ENCODE measurements at places on chromosomes 3 and 15.

DNA sequence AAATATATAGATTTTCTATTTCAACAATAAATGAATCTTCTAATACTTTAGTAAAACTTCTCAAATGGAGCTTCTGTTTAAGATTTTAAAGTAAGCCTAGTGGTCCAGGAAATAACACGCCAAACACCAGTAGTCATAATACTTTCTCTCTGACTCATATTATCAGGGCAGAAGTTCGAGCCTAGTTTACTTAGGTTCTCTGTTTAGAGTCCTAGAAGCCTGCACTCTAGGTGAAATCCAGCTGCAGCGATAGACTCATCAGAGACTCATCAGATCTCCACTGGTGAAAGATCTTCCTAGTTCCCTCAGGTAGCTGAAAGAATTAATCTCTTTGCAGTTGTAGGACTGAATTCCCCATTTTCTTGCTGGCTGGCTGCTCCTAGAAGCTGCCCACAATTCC lies 552.5 kb upstream of the ROBO2 start:
- no peak for DNase-seq

GRCh38 chr3:141078200-141078599 lies 27.1 kb downstream of the SPSB4 start:
- DNase-seq = no peak

GRCh38 chr15:59013246-59013873 lies 25.9 kb downstream of the RNF111 start:
- no peak for DNase-seq

GRCh38 chr15:80834906-80835305 lies 55.7 kb downstream of the CEMIP start:
- DNase-seq = no peak

DNA sequence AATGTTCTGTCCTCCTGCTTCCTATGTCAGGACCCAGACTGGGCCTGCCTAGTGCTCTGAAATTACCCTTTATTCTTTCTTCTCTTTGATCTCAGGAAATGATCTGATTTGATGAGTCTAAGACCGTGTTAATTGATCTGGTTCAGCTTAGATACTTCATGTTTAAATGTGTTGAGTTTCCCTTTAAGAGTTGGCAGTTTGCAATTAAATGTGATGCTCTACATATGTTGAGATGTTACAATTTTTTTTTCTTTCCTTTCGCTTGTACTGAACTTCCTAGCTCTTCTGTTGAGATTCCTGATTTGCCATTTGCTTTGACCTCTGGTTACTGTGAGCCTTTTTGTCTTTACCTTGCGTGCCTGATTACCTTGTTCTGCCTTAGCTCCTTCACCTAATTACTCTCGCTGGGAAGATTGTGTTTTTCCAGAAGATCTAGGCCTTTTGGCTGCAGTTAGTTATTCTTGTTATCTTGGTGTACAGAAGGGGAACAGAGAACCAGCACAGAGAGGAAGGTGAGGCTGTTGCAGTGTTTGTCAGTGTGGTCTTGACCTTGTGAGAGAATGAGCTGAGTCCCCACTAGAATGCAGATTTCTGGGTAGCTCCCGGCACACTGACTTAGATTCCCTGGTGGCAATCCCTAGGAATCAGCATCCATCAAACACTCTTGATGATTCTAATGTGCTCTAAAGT lies 203.6 kb downstream of the EDEM1 start:
- no peak for DNase-seq

DNA sequence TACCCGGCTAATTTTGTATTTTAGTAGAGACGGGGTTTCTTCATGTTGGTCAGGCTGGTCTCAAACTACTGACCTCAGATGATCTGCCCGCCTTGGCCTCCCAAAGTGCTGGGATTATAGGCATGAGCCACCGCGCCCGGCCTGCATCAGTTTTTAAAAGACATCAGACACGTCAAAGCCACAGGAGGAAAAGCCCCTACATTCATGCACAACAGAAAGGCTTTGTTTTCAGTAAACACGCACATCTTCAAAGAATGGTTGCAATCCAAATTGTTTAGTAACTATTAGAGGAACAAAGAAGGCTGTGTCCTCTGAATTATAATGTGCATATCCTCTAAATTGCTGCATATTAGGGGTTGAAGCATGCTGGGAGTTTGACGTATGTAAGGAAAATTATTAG lies 53.3 kb downstream of the BTD start:
- no peak for DNase-seq

DNA sequence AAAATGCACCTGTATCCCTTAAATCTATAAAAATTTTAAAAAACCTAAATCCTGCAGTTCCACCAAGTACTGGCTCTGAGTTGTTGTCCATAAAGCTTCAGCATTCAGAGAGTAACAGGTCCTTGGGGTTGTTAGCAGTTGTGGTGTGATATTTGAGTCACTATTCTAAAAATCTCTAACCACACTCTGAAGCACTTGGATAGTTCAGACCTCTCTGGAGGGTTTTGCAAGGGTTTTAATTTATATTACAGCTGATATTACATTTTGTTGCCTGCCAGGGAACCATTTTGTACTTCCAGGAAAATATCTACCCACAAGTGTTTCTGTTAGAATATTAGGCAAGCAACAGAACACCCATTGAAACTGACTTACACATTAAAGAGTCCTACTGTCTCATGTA lies 255.6 kb downstream of the TBL1XR1 start:
- no peak for DNase-seq

DNA sequence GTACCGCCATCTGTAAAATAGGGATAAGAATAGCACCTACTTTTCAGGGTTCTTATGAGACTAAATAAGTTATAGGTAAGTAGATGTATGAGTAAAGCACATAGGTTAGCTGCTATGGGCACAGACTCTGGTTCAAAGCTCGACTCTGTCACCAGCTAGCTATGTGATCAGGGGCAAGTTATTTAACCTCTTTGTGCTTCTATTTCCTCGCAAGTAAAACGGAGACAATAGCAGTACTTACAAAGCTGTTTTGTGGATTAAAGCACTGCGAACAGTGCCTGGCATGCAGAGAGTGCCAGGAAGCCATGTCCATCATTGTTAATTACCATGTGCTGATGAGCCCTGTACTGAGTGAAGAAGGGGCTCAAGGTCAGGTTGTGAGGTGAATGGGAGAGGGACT lies 1.9 kb downstream of the LAMP3 start:
- DNase-seq = no peak

GRCh38 chr3:44146073-44146472 lies 95.6 kb upstream of the TOPAZ1 start:
- DNase-seq = no peak

- no peak for DNase-seq
These were observed 26.0 kb downstream of the FRMD4B start for GRCh38 chr3:69359916-69360315.

- no peak for DNase-seq
These were observed 26.8 kb downstream of the CCDC14 start for GRCh38 chr3:123934250-123934649.

GRCh38 chr15:86266896-86267484 lies 187.3 kb downstream of the AGBL1 start:
- DNase-seq = no peak

DNA sequence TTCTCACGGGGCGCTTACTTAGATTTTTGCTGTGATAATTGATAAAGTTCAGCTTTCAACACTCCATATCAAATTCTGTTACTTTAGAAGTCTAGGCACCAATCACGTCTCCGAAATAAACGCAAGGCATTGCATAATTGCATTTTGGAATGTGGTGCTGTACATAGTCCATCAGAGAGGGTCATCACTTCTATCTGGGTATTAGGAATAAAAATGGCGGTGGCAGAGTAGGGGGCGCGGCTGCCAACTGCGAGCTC lies 365 bp upstream of the UQCC5 start:
- no peak for DNase-seq

- no peak for DNase-seq
These were observed 2.7 kb downstream of the SST start for GRCh38 chr3:187667526-187667925.

DNA sequence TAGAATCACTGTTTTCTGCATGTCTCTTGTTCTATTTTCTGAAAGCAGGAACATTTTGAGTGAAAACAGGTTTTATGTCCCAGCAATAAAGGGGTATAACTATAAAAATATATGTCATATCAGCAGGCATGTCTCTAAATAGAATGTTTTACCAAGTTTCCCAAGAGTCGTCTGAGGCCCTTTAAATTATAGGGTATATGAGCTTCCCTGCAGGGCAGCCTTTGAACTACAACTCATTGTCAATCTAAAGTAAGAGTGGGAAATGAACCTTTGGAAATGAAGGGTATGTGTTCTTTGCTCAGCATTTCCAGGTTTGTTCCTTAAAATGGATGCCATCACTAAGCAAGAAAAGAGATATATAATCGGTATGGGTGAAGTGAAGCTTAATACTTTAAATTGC lies 138.6 kb downstream of the LSAMP start:
- DNase-seq = no peak

DNA sequence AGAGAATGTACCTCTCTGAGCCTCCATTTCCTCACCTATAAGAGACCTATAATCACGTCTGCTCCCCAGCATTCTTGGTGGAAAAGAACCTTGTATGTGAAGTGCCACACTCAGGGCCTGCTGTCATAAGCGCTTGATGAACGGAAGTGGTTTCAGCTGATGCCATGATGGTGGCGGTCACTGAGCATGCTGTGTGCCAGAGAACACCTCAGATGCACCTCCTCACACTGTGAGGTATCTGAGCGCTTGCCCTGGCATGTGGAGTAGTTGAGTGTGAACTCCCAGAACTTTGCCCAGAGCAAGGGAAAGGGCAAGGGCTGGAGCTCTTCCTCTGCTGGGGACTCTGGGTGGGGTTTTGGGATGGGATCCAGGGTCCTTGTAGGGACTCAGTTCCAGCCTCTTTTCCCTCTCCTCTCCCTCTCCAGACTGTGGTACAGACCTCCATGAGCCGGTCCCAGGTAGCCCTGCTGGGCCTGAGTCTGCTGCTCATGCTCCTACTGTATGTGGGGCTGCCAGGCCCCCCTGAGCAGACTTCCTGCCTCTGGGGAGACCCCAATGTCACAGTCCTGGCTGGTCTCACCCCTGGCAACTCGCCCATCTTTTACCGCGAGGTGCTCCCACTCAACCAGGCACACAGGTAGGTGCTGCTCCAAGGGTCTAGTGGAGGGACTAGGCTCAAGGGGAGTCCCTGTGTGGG lies 2.7 kb downstream of the ABHD14A start:
- DNase-seq = no peak

GRCh38 chr15:80216911-80217310 lies 35.1 kb downstream of the CTXND1 start:
- DNase-seq = no peak

- DNase-seq = no peak
These were observed 383.1 kb upstream of the TPRG1 start for GRCh38 chr3:188788621-188789081.

- no peak for DNase-seq
These were observed 509.9 kb downstream of the VGLL3 start for GRCh38 chr3:86481031-86481430.

GRCh38 chr3:161471211-161471610 lies 25.4 kb upstream of the OTOL1 start:
- DNase-seq = no peak

DNA sequence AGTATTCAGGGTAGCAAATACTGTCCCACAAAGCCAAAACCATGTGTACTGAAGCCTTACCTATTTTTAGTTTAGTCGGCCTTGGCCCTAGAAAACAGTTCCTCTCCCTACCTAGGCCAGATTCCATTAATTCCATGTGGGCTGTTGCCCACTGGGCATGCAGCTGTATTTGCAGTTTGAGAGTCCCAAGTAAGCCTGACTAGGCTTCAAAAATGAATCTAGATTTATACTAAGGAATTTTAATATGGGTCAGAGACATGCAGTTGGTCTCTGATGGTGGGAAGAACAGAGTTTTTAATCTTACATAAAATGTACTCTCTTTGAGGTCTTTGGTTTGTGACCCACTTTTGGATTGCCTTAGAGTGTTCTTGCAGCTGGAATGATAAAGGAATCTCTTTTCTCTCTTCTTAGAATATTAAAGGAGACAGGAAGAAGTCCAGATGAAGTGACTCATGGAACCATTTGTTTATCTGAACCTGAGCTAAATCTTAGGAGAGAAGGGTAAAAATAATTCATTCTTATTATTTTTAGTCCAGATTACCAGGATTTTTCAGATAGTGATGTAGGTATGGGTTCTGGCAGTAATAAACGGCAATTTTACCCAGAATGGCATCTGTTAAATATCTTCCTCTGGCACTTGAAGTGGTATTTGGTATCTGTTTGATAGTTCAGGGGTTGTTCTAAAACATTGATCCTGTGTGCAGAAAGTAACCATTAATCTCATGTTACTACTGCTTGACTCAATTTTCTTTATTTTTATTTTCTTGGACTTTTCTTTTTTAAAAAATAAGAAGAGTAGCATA lies 33.8 kb downstream of the GLCE start:
- DNase-seq = no peak

Data from ecto neural progenitor cell (in vitro differentiated cells).